ENCODE measurements at places on chromosomes 1 and 21.

GRCh38 chr1:78048446-78048845 is 2.7 kb downstream of the GIPC2 start:
- no peak for DNase-seq

GRCh38 chr1:57475366-57475765 is 51.5 kb upstream of the DAB1 start:
- DNase-seq, result no peak

DNA sequence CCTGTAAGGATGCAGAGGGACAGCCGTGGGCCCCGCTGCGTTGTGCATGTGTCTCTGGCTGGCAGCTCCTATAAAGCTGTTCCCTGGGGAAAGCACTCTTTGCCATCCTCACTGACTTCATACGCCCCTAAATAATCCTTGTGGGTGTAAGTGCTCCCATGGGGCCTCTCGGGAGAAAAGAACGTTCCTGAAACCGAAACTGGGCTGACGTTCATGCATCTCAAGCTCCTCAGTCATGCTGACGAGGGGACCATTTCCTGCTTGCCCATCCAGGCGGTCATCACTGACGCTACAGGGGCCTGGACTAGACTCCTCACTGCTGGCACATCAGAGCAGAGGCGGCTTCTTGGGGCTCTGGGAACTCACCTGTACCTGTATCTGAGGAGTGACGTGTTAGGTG is 73.1 kb upstream of the USP24 start:
- peak; percentile 8 for DNase-seq

GRCh38 chr1:17222557-17222956 is 17.6 kb downstream of the PADI1 start:
- no peak for DNase-seq

DNA sequence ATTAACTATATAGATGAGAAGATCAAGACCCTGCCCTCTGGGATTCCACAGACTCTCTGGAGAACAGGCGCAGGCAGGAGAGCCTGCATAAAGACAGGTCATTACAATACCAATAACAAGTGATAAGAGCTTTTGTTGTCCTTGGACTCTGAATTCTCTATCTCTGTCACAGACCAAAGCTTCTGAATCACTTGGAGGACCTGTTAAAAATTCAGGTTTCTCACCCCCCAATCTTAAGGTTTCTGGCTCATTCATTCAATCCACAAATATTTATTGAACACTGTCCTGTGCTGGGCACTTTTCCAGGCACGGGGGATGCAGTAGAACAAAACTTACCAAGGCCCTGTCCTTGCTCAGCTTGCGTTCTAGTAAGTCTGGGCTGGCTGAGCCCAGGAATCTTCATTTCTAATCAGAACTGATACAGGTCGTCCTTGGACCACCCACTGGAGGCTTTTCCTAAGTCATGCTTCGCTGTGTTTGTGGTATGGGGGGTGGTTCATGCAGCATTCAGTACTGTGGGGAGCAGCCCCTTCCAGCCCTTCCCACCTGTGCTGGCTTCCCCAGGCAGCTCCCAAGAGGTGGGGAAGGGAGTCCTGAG is 1.4 kb downstream of the EFNA4 start:
- DNase-seq, result no peak

DNA sequence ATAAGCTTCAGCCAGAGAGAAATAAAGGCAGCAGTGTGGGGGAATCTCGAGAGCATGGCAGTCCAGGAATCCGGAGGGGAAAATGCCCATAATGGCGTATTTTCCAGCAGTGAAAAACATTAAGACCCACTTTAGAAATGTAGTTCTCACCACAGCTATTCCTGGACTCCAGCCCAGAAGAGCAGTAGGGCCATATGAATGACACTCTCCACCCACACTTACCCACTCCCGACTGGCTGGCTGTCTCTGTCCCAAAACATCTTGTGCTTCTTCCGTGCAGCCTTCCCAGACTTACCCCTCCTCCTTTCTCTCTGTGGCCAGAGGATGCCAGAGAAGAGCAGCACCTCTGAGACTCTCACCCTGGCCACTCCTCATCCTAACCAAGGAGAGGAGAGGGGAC is 56.4 kb downstream of the TRABD2B start:
- no peak for DNase-seq

DNA sequence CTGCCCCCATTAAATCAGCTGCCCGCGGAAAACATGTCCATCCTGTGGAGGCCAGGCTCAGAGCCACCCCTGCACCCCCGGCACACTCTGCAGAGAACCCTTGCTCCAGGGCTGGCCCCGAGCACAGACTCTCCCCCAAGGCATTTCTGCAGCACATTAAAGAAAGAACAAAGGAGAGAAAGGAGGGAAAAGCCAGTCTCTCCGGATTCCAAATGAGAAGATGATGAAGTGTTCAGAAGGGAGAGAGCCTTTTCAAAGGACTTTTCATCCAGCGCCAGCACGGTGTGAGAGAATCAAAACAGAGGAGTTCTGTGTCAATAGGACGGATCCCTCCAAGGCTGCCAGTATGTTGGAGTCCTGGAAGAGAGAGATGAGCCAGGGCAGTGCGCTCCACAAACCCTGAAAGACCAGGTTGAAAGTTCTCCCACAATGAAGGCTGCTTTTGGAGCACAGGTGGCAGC is 498.3 kb downstream of the NPHP4 start:
- no peak for DNase-seq

DNA sequence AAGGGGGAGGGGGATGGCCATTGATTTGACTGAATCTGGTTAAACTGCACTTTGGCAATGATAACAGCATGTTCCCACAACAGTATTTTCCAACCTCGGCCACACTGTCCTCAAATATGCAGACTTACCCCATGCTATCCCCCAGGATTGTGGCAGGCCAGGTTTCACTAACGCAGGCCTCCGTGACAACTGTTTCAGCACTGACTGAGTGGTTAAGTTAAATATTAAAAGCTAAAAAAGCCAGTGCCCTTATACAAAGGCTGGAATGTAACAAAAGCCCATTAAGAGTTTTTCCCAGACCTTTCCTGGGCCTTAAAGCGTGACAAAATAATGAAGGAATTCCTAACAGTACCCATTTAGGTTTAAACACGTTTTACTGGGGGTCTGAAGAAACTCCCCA is 202.9 kb downstream of the USP25 start:
- DNase-seq, result no peak

GRCh38 chr1:116918714-116919357 is 9.1 kb downstream of the PTGFRN start:
- no peak for DNase-seq

DNA sequence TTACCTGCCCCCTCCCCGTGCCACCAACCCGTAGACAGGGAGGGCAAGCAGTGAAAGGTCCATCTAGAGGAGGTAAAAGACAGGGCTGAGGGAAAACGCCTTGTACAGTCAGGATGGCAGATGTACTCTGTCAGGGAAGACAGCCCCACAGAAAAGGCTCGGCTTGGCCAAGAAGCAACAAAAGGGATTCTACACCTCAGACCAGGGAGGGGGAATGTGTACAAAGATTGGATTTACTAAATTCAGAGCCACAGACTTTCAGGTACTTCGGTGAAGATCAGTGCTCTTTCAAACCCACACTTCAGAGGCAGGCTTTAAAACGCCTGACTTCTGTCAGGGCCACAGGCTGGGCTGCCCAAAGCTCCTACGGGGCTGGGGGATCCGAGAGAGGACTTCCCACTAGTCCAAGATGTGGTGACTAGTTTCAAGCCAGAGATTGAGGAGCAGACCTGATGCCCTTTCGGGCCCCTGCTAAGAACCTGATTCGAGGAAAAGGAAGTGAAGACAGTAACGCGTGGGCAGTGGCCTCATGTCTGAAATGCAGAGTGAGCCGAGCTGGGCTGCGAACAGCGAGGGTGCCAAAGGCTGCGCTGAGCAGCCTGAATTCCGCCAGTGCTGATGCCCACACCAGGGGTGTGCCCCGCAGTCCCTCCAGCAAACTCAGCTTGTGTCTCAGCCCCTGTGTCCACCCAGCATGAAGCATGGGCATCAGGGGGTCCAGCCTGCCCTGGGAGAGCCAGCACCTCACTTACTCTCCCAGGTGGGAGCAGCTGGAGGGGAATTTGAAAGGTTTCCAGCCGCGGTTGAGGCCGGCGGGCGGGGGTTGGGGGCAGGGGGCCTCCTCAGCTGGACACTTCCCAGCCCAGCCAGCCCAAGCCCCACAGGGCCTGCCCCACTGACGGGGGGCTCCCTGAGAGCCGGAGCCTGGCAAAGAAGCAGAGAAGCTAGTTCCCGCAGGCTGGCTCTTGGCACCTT is 36.2 kb downstream of the KIAA1614 start:
- no peak for DNase-seq

- no peak for DNase-seq
These were observed 27.0 kb downstream of the NVL start for GRCh38 chr1:224302947-224303346.

DNA sequence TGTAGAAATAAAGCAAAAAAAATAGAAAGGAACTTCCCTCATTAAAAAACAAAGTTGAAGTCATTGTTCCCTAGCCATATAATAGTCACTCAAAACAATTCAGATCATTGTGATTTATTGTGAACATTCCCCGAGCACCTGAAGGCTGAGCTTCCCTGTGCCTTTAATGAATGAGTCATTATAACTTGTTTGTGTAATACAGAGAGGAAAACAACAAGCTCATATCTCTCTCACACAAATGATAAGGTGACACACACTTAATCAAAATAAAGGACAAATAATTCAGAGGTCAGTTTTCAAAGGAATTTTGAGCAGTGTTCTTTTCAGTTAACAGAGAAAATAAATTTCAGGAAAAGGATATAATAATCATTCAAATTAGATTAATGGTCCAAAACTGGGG is 326.2 kb downstream of the DUSP10 start:
- DNase-seq, result no peak

- no peak for DNase-seq
These were observed 986 bp downstream of the TCEANC2 start for GRCh38 chr1:54054438-54054749.

- no peak for DNase-seq
These were observed 16.0 kb downstream of the KRTAP19-8 start for GRCh38 chr21:31022306-31022705.

DNA sequence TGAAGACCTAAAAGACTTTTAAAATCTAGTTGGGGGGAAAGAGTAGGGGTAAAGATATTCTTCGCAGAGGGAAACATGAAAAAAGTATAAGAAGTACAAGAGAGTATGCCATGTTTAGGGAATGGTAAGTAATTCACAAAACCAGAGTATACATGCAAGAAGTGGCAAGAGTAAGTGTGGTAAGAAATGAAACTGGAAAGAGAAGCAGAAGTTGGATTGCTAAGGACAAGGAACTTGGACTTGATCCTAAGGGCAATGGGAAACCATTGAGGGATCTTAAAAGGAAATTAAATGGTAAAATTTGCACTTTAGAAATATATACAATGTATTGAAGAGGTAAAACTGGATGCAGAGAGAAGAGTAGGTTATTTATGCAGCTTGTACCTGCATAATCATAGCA is 9.2 kb upstream of the ZNF644 start:
- no peak for DNase-seq

DNA sequence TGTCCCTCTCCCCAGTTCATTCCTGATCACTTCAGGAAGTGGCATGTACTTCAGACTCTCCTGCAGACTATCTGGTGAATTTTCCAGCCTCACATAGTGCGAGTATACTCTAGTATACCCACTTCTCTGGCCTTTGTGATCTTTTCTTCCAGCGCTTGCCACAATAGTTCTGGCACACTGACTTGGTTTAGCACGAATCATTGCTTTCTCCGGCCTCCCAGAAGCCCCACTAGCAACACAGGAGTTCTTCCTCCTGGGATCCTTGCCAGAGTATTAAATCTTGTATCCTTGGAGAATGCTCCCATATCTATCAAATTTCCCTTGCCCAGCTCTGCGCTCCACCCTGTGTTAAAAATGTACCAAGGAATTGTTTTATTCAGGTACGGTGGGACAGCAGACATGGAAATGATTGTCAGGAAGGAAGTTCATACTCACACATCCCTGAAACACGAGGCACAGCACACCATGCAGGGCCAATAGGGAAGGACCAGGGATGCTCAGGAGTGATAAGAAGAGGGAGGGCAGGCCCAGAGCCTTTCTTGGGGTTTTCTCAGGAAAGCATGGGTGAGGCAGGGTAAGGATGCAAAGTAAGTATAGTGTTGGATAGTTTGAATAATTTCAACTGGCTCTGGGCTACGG is 136.7 kb downstream of the ADSS2 start:
- DNase-seq, result no peak

- DNase-seq, result no peak
These were observed 65.6 kb downstream of the OPTC start for GRCh38 chr1:203559523-203559922.

DNA sequence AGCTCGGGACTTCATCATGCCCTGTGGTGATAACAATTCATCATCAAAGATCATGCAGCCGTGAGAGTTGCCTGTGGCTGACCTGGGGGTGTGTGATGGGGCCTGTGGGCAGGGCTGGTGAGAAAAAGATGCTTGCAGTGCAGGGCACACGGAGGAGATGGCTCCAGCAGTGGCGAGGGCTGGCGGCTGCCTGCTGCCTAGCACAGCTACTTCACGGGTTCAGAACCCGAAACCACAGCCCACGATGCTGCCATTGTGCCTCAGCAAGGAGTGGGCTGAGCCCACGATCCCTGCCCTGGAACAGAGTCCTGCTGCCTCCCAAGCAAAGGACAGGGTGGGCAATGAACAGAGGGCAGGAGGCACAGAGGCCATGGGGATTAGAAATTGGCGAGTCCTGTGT is 631 bp upstream of the KRTAP10-9 start:
- no peak for DNase-seq

- DNase-seq, result peak; percentile 25
These were observed 753.1 kb downstream of the NCAM2 start for GRCh38 chr21:21751286-21751685.

GRCh38 chr1:100719490-100719889 is at the start of gene VCAM1:
Gene VCAM1 (plus strand): TSS chr1:100719742. CDS start chr1:100719861, 119 bp downstream.
- DNase-seq, result no peak

GRCh38 chr1:62436039-62436465 is 797 bp upstream of the USP1 start:
- no peak for DNase-seq

DNA sequence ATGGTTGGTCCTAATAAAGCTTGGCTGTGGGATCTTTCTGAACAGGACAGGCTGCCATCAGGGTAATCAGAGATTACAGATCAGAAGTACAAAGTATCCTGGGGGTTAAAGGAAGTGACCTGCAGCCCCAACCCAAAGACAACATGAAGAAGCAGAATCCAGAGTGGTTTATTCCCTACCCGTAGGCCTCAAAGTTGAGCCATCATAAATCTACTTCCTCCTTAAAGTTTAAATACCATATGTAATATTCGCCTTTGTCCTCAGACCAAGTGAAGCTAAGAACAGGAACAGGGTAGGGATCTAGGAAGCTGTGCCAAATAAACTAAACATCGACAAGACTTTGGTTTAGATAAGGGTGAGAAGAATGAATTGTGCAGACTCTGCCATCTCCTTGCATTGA is 15.9 kb upstream of the DHX9 start:
- DNase-seq, result no peak

DNA sequence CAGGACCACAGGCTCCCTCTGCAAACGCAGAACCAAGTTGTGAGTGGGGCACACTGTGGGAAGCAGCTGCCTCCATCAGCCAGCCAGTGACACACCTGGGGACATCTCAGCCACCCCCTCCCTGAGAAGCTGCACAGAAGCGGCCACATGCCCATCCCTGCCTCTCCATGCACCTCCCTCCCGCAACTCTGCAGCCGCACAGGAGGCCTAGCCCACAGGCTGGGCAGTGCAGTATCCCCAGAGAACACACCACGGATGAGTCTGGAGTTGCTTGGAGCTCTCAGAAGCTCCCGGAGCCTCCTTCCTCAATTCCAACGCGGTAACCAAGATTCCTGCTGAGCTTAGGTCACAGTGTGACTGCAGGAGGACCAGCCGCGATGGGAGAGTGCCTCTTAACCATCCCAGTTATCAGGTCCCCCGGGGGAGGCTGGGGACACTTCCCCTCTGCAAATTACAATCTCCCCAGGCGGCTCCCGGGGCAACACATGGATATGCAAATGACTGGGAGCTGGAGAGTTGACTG is 1.2 kb upstream of the WNT3A start:
- DNase-seq, result no peak

- no peak for DNase-seq
These were observed 26.5 kb upstream of the PLXNA2 start for GRCh38 chr1:208270651-208271141.
